ENCODE measurements at places on chromosomes 13 and 19.

DNA sequence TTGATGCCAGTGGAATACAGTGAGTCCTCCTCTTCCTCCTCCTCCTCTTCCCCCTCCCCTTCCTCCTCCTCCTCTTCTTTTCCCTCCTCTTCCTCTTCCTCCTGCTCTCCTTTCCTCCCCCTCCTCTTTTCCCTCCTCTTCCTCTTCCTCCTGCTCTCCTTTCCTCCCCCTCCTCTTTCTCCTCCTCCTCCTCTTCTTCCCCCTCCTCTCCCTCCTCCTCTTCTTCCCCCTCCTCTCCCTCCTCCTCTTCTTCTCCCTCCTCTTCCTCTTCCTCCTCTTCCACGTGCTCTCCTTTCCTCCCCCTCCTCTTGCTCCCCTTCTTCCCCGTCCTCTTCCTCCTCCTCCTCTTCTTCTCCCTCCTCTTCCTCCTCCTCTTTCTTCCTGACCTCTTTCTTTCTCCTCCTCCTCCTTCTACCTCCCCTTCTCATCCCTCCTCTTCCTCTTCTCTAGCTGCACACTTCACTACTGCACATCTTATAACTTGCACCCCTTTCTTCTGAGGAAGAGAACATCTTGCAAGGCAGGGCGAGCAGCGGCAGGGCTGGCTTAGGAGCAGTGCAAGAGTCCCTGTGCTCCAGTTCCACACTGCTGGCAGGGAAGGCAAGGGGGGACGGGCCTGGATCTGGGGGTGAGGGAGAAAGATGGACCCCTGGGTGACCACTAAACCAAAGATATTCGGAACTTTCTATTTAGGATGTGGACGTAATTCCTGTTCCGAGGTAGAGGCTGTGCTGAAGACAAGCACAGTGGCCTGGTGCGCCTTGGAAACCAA lies 5.6 kb downstream of the PDX1 start:
- no peak for DNase-seq

DNA sequence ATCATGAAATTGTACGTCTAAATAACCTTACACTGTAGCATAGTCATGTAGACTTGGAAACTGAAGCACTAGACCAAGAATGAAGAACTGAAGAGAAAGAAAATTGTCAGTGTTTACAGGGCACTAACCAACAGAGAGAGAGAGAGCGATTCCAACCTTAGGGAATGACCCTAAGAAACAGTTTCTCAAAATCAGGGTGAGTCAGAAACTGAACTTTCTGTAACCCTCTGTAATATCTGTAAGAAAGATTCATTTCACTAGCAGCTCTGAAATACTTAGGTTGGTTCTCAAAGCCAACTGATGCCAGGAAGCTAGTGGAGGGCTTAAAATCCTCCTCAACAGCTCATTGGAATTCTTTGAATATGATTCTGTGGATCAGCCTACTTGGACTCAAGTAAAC lies 936.9 kb downstream of the EFNB2 start:
- no peak for DNase-seq

DNA sequence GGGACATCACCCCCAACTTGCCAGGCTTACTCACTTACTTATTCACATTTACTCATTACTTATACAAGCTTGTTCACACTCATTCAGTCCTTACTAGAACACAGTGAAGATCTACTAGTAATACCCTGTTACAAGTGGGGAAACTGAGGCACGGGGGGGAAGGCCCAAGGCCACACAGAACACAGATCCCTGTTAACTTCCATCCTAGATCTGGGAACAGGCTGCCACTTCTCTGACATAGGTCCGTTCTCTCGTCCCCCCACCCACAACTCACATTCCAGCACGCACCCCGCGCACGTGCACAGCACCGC lies 1.5 kb upstream of the NRTN start:
- no peak for DNase-seq

DNA sequence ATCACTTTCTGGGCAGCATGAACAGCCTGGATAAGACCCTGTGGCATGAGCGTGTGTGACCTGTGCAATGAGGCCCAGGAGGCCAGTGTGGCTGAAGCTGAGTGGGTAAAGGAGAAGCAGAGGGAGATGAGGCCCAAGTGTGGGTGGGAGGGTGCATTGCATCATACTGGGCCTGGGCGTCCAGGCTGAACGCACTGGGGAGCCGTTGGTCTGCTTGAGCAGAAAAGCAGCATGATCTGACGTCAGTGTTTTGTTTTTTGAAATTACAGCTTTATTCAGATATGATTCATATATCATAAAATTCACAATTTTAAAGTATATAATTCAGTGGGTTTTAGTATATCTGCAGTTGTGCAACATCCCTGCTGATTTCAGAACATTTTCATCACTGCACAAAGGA lies 409.7 kb downstream of the HS6ST3 start:
- no peak for DNase-seq

DNA sequence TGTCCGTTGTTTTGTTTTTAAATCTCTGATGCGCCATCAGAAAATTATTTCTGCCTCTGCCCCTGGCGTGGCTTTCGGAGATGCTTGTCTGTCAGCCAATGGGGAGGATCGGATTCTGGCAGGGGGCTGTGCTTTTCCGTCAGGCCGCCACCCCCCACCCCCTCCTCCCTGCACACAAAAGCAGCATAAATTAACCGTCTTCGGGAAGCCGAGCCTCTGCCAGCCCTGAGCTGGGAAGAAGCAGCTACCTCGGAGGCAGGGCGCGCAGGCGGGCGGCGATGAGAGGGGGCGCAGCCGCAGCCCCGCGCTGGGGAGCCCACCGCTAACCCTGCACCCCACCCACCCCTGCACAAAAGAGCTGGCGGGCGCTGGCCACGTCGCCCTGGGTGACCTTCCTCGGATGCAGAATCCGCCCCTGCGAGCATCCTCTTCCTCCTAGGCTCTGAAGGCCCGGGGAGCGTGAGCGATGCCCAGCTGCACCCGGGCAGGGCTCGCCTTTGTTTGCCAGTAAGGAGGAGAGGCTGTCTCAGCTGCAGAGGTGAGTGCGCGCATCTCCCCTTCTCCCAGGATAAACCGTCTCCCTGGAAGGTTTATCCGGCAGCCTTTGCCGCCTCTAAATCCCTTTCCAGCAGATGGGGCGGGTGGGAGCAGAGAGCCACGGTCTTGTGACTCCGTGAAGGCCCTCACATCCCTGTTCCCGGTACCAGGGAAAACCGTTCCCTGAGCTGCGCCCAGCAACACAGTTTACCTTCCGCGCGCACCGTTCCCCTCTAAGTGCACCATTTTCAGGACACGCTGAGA lies at the start of gene ATCAY:
Gene ATCAY (plus strand): TSS at position 215 of the 801 bp plus-strand sequence. CDS start 5,083 bp downstream, outside the sequence.
- DNase-seq = peak; percentile 76

GRCh38 chr19:51002542-51003311 lies 1.3 kb upstream of the KLK8 start:
- peak; percentile 42 for DNase-seq

Measured in neuronal stem cell (in vitro differentiated cells).